ENCODE measurements at places on chromosomes 4 and X. TPM values are rescaled to one million over a fixed set of nuclear protein-coding genes. Genes with fewer than 3 reads are reported as not detected.

- peak; percentile 91 for DNase-seq
- H3K36me3 ChIP-seq = no peaks in the 10 kb centered on the region
- peaks cover 6% of the 10 kb centered on the region for H3K4me1 ChIP-seq
- H3K27me3 ChIP-seq = no peaks in the 10 kb centered on the region
- H3K4me3 ChIP-seq = no peak overlapping the region
These were observed 125.3 kb downstream of the COL4A6 start for GRCh38 chrX:108312957-108313356.

DNA sequence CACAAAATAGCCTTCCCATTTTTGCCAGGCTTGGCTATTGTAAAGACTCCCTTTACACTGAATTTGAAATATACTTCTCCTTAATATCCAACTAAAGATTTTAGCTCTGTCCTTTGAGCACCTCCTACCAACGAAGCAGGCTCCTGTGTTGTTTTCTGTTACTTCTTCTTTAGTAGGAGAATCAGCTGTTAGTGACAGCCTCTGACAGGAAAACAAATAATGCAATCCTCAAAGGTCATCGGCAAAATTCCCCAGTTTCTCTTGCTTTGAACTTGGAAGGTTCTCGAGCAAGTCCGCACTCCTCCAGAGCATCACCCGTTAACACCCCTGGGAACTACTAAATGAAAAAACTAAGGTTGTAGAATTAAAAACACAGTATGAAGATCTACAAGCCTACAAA, 66.9 kb downstream of the MANBA start:
- no peak overlapping the region for H3K4me3 ChIP-seq
- peaks cover 5% of the 10 kb centered on the region for H3K4me1 ChIP-seq
- H3K36me3 ChIP-seq = peaks cover 15% of the 10 kb centered on the region
- no peak for DNase-seq
- H3K27me3 ChIP-seq = no peaks in the 10 kb centered on the region

HS3ST1 gene
- total RNA-seq = 0.11 TPM

GPRIN3 gene
- 1.2 TPM for total RNA-seq

EVC gene
- total RNA-seq = 1.5 TPM

CXCL11 gene
- total RNA-seq = not detected
